PC-9 (cell line): ENCODE measurements at places on chromosomes 11 and 22. TPM values are rescaled to one million over a fixed set of nuclear protein-coding genes. Genes with fewer than 3 reads are reported as not detected.

SREBF2 gene
- 163 and 196 TPM in 2 replicates for total RNA-seq

DNA sequence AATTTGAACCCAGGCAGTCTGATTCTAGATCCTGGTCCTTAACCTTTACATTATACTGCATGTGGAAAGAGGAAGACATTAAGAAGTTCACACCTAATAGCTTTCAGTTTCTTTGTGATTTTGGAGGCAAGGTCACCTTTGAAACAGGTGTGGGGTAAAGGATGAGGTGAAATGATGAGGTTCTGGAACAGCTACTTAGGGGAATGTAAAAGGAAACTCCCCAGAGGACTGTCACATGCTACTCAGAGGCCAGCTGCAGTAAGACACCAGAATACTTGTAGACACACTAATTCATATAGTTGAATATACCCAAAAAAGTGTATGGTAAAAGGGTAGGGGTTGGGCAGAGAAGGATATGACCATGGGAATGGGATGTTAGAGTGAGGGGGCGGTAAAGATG, 5.4 kb downstream of the APIP start:
- peaks cover 30% of the 10 kb centered on the region for H3K4me1 ChIP-seq
- no peak overlapping the region for H3K27ac ChIP-seq
- no peak for DNase-seq

GRCh38 chr11:2477254-2477653, 32.4 kb downstream of the KCNQ1 start:
- no peak overlapping the region for H3K4me3 ChIP-seq
- H3K27me3 ChIP-seq, result peaks cover 15% of the 10 kb centered on the region
- H3K27ac ChIP-seq, result no peak overlapping the region
- H3K36me3 ChIP-seq, result no peaks in the 10 kb centered on the region

- H3K36me3 ChIP-seq, result no peaks in the 10 kb centered on the region
- H3K4me3 ChIP-seq, result no peak overlapping the region
- no peak for DNase-seq
Measured at GRCh38 chr11:84316866-84317555, 1030.8 kb upstream of the CCDC90B start.

ZMAT5 gene
- 14.2 and 15.5 TPM in 2 replicates for total RNA-seq

MFRP gene
- not detected in 2 replicates for total RNA-seq

ANKRD13D gene
- total RNA-seq, result 79.6 and 93.2 TPM in 2 replicates

DNA sequence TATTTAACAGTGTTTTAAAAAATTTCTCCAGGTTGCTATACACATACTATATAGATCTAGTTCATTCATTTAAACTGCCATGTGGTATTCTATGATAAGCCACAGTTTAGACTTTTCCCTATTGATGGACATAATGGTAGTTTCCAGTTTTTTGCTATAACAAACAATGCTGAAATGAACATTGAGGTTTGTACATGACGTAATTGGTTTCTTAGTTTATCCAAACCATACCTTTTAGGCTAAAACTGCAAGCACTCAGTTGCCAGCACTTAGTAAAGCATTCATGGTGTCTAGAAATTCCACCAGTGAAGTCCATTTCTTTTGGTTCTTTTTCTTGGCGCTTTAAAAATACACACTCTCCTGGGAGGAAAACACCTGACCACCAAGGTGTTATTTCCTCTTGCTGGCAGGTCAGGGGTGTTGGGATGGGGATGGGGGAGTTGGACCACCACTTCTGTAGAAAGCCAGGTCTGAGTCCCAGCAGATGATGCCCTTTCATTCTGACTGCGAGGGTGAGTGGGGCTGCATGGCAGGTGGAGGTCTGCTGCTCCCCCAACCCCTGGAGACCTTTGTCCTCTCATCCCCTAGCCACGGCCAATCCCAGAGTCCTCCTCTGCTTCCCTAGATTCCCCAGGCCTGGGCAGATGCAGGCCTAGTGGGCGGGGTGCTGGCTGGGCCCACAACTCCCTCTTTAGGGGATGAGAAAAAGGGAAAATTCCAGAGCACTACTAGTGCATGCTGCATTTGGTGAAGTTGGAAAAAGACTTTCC, 41.1 kb downstream of the C11orf91 start:
- no peak overlapping the region for H3K27ac ChIP-seq
- no peak overlapping the region for H3K4me3 ChIP-seq
- H3K27me3 ChIP-seq, result no peaks in the 10 kb centered on the region
- DNase-seq, result no peak
- no peaks in the 10 kb centered on the region for H3K36me3 ChIP-seq
- H3K4me1 ChIP-seq, result no peaks in the 10 kb centered on the region

- H3K27ac ChIP-seq, result no peak overlapping the region
- DNase-seq, result no peak
- no peaks in the 10 kb centered on the region for H3K4me1 ChIP-seq
- H3K27me3 ChIP-seq, result no peaks in the 10 kb centered on the region
- no peak overlapping the region for H3K4me3 ChIP-seq
- no peaks in the 10 kb centered on the region for H3K36me3 ChIP-seq
Measured at GRCh38 chr11:108915666-108916065, 250.8 kb downstream of the DDX10 start.

RTN4RL2 gene
- 3.4 and 4.6 TPM in 2 replicates for total RNA-seq

DRD4 gene
- total RNA-seq, result 0.35 and 1.4 TPM in 2 replicates

DNA sequence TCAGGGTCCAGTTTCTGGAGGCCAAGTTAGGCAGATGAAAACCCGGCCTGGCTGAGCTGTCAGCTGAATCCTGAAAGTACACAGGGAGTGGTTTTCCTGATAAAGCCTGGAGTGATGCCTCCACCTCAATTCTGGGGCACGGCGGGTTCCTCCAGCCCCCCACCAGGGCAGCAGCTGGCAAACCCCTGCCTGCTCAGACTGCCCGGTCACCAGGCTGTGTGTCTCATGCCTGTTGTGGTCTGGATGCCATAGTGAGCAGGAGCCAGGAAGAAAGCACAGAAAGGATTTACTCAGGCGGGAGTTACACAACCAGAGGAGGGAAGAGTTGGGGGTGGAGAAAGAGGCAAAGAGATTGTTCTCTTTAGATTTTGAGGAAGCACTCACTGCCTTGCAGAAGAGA, 119.9 kb upstream of the RASSF10 start:
- H3K36me3 ChIP-seq, result no peaks in the 10 kb centered on the region
- no peaks in the 10 kb centered on the region; the same call in 1 of the 2 replicates for H3K4me1 ChIP-seq
- no peak overlapping the region for H3K4me3 ChIP-seq
- no peak overlapping the region for H3K27ac ChIP-seq

- no peaks in the 10 kb centered on the region for H3K27me3 ChIP-seq
- no peak for DNase-seq
- no peak overlapping the region for H3K4me3 ChIP-seq
- H3K36me3 ChIP-seq, result no peaks in the 10 kb centered on the region
- H3K27ac ChIP-seq, result no peak overlapping the region
Measured at GRCh38 chr11:122922893-122923292, 40.3 kb downstream of the JHY start.

KRTAP5-10 gene
- not detected in 2 replicates for total RNA-seq

DNA sequence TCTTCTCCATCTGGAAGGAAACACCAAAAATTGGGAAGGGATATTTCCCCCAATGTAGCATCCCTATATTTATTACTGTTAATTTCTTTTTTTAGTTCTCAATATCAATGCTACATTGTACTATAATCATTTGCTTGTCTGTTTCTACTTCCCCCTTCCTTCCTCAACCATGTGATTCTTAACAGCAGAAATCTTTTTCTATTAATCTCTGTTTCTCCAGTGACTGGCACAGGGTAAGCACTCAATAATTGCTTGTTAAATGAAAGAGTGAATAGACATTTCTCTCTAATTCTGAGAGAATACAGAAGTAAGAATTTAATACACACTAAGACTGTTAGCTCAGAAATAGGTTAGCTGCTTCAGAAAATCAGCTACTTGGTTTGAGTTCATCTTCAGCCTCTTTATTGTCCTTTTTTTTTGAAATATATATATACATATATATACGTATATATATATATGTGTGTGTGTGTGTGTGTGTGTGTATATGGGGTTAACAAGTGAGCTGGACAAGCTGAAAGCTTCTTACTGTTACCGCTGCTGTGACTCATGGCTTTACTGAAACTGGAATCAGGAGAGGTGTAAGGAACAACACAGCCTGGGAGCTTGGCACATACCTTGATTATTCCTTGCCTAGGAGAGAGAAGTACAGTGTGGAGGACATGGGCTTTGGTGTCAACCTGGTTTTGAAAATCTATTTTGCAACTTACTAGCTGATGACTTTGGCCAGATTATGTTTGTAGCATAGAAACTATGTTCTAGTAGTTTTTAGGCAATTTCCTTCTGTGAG, 26.2 kb upstream of the PDE3B start:
- no peak overlapping the region for H3K27ac ChIP-seq
- no peaks in the 10 kb centered on the region for H3K27me3 ChIP-seq
- no peaks in the 10 kb centered on the region for H3K36me3 ChIP-seq

DNA sequence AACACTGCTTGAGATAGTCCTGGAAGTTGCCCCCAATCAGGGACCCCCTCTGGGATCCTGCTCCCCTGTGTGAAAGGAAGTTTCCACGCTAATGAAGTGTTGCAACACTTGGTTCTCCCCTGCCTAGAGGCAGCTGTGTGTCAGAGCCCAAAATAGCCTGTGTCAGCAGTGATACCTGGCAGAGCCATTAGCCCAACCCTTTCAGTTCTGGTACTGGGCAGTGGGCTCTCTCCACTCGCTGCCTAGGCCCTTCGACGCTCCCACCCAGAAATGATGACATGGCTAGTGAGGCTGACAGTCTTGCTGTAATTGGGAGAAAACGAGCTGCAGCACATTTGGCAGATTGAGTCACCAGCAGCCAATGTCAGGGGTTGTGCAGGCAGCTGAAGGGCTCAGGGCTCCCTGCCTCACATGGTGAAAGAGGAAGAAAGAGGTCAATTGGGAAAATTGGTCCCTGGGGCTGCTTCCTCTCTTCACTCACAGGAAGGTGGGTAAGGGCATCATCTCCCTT, 1.4 kb upstream of the NXF1 start:
- no peak overlapping the region for H3K4me3 ChIP-seq
- H3K27me3 ChIP-seq, result no peaks in the 10 kb centered on the region
- peak overlapping the region; percentile 14; the same call in 1 of the 2 replicates for H3K27ac ChIP-seq
- 0 out of 2 replicates have a peak, but pooled peaks cover 16% of the 10 kb centered on the region for H3K36me3 ChIP-seq

FADS2 gene
- 223 and 514 TPM in 2 replicates for total RNA-seq

DNA sequence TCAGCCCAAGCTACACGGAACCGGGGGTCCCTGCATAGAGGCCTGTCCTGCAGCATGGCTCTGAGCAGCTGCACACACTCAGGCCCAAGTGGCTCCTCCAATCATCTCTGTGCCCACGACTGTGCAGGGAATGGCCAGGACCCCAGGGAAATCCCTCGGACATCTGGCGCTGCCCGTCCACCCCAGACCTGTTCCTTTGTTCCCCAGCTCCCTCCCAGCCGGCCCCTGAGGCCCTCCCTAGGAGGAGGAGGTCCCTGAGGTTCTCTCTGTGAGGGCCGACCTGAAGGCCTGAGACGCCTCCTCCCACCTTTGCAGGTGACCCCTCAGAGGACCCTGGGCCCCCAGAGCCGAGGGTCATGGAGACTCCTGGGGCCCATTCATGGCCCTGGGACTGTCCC, 1.1 kb downstream of the MLC1 start:
- H3K4me1 ChIP-seq, result no peaks in the 10 kb centered on the region
- no peak for DNase-seq
- peaks cover 23% of the 10 kb centered on the region for H3K27me3 ChIP-seq
- H3K4me3 ChIP-seq, result no peak overlapping the region

DNA sequence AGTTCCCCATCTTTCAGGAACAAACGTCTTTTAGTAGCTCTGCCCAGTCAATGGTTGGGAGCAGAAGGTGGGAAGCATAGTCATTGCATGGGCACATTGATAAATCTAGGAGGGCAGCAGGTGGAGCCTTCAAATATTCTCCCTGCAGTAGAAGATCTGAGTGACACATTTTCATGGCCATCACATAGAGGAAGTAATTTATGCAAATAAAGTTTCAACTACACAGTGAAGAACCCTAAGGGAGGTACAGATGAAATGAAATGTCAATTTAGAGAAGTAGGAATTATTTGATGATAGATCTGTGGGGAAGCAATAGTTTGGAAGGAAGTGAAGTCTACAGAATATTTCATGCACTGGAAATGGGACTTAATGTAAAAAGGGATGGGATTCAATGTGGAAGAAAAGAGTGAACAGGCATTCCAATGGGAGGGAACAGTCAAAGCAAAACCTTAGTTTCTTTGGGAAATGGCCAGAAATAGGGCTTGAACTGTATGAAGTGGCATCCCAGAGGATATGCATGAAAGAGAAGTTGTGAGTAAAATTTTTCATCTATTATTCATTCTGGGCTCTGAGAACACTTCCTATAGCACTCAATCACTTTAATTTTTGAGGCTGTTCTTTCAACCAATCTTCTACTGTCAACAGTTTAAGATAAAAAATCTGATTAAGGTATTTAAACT, 256.2 kb upstream of the LUZP2 start:
- H3K27ac ChIP-seq, result no peak overlapping the region
- H3K36me3 ChIP-seq, result no peaks in the 10 kb centered on the region
- no peak overlapping the region for H3K4me3 ChIP-seq
- DNase-seq, result no peak

- H3K27me3 ChIP-seq, result no peaks in the 10 kb centered on the region
- peaks cover 26% of the 10 kb centered on the region for H3K4me1 ChIP-seq
- H3K4me3 ChIP-seq, result peak within 1 kb of the TSS; percentile 67
- peak; percentile 97 for DNase-seq
- H3K36me3 ChIP-seq, result 0 out of 2 replicates have a peak, but pooled peaks cover 8% of the 10 kb centered on the region
Measured at GRCh38 chr11:102317099-102317767, at the start of gene BIRC3. TSS of gene BIRC3 (plus strand) at chr11:102317484. CDS start at chr11:102324510, 7,026 bp downstream.

- H3K27me3 ChIP-seq, result no peaks in the 10 kb centered on the region
- H3K4me3 ChIP-seq, result no peak overlapping the region
- H3K27ac ChIP-seq, result no peak overlapping the region
- DNase-seq, result no peak
- peaks cover 41% of the 10 kb centered on the region for H3K4me1 ChIP-seq
Measured at GRCh38 chr22:29342177-29342576, 26.7 kb upstream of the RASL10A start.

WBP2NL gene
- 7.1 and 12.2 TPM in 2 replicates for total RNA-seq

DNA sequence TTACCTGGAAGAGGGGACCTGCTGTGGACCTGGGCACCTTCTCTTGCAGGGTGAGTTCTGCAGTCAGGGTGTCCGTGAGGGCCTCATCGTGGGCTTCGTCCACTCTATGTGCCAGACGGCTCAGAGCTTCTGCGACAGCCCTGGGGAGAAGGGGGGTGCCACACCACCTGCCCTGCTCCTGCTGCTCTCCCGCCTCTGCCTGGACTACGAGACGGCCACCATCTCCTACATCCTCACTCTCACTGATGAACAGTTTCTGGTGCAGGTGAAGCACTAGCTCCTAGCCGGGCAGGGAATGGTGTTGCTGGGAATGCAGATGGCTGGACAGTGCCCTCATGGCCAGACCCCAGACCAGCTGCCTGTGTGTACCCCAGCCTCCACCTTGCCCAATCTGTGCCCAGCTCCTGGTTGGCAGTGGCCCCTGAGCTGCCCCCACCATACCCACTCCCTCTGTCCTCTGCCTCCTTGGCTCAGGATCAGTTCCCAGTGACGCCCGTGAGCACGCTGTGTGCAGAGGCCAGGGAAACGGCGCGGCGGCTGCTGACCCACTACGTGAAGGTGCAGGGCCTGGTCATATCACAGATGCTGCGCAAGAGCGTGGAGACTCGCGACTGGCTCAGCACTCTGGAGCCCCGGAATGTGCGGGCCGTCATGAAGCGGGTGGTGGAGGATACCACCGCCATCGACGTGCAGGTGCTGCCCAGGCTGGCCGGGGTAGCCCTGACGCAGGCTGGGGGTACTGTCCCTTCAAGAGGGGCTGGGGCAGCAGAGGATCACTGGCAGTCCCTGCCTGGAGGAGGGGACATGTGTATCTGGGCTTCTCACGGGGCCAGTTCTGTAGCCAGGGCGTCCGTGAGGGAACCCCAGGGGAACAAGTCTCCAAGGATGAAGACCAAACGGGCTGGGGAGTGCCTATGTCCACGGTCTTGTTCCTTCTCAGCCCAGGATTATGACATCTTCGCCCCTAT, 2.2 kb upstream of the TM7SF2 start:
- peaks cover 27% of the 10 kb centered on the region for H3K4me1 ChIP-seq
- DNase-seq, result no peak
- H3K4me3 ChIP-seq, result no peak overlapping the region
- H3K36me3 ChIP-seq, result no peaks in the 10 kb centered on the region
